ENCODE measurements at places on chromosomes 4 and X. TPM values are rescaled to one million over a fixed set of nuclear protein-coding genes. Genes with fewer than 3 reads are reported as not detected.
A peak's percentile ranks its signal among the peaks of the same experiment; 100 is the strongest.

The FHDC1 gene
- total RNA-seq, result 0.24 TPM

The ELF4 gene
- 1.8 TPM for total RNA-seq

The TMEM271 gene
- not detected for total RNA-seq

The ASB12 gene
- total RNA-seq, result 2.2 TPM

GRCh38 chrX:12548341-12548740 lies 242.9 kb upstream of the PRPS2 start:
- no peak for DNase-seq
- no peaks in the 10 kb centered on the region for H3K36me3 ChIP-seq
- H3K4me1 ChIP-seq, result no peaks in the 10 kb centered on the region

DNA sequence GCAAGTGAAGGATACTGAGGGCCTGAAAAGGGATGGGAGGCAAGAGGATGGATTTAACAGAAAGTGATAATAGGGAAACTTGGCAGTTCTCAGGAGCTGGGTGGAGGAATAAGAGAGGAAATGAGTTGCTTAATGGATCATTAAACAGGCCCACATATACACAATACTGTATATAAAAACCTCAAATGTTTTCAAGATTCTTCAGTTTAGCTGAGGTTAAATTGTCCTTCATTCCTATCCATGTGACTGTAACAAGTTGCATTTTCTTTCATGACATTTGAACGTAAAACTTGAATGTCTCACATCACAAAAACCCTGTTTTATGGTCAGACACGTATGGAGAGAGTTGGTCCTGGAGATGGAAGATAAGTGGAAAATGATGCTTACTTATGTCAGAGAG lies 76.5 kb upstream of the PLAC8 start:
- H3K36me3 ChIP-seq, result no peaks in the 10 kb centered on the region
- H3K27ac ChIP-seq, result no peak overlapping the region
- no peak overlapping the region for H3K4me3 ChIP-seq
- no peak for DNase-seq
- no peaks in the 10 kb centered on the region for H3K27me3 ChIP-seq

DNA sequence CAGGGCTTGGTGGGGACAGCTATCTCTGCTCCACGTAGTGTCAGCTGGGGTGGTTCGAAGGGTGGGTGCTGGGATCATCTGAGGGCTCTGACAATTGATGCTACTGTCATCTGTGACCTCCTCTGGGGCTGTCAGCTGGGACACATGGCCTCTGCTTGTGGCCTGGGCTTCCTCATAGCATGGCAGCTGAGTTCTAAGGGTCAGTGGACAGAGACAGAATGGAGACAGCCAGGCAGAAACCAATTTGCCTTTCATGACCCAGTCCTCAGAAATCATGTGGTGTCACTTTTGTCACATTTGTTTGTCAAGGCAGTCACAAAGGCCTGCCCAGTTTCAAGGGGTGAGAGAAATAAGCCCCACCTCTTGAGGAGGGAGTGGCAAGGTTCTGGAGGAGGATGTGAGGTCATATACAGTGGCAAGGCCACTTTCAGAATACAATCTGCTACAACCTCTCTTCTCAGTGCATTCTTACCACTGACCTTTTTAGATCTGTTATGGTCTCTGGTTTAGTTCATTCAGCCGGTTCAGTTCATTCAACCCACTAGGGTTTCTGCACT lies 103.6 kb upstream of the BCOR start:
- H3K4me3 ChIP-seq, result no peak overlapping the region
- peaks cover 4% of the 10 kb centered on the region for H3K27me3 ChIP-seq
- H3K27ac ChIP-seq, result no peak overlapping the region
- no peaks in the 10 kb centered on the region for H3K4me1 ChIP-seq

DNA sequence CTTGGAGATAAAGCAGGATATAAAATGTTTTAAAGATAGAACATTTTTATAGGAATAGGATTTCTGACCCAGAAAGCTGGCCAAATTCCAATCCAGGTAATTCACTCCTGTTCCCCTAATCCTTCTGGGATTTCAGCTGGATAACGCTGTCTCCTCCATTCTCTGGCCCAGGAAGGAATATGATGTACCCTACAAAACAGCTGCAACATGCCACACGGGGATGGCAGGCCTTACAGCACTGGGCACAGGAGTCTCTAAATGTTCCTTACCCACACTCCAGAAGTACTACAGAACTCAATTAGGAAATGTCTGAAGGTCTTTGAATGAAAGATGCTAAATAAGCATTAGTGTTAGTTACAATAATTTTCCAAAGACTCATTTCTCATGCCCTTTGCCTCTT lies 15.8 kb downstream of the CAMK2D start:
- H3K36me3 ChIP-seq, result no peaks in the 10 kb centered on the region
- no peak for DNase-seq
- peaks cover 72% of the 10 kb centered on the region for H3K4me1 ChIP-seq

DNA sequence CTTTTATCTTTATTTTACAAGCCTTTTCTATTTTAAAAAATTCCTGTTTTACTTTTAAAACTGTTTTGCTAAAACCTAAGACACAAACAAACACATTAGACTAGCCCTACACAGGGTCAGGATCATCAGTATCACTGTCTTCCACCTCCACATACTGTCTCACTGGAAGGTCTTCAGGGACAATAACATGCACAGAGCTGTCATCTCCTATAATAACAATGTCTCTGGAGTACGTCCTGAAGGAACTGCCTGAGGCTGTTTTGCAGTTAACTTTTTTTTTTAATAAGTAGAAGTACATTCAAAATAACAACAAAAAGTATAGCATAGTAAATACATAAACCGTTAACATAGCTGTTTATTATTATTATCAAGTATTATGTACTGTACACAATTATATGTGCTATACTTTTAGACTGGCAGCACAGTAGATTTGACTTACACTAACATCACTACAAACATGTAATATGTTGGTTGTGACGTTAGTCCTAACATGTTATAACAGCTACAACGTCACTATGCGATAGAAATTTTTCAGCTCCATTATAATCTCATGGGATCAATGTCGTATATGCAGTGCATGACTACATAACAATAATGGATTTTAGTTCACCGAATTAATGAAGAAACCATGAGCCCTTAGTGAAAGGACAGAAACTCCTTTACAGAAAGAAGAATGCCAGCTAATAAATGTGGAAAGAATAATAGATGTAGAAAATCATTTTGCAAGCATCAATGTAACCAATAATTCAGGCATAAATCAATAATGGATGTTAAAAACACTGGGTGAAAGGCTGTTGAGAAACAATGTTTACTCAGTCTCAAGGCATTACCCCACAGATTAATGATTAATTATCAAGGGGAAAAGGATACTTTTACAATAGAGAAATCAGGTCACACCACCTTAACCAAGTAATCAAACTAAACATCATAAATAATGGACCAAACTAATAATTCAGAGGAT lies 49.2 kb downstream of the FBXW7 start:
- no peaks in the 10 kb centered on the region for H3K4me1 ChIP-seq
- no peak overlapping the region for H3K4me3 ChIP-seq
- no peak for DNase-seq
- no peak overlapping the region for H3K27ac ChIP-seq
- no peaks in the 10 kb centered on the region for H3K36me3 ChIP-seq

GRCh38 chrX:28802625-28803024 lies 215.4 kb downstream of the IL1RAPL1 start:
- DNase-seq, result no peak
- no peak overlapping the region for H3K4me3 ChIP-seq
- H3K36me3 ChIP-seq, result no peaks in the 10 kb centered on the region

GRCh38 chr4:184911310-184911709 lies 85.5 kb upstream of the ACSL1 start:
- no peak for DNase-seq
- no peak overlapping the region for H3K4me3 ChIP-seq
- H3K36me3 ChIP-seq, result no peaks in the 10 kb centered on the region
- no peaks in the 10 kb centered on the region for H3K4me1 ChIP-seq

GRCh38 chr4:48090621-48091020 lies 43.4 kb downstream of the TXK start:
- H3K36me3 ChIP-seq, result no peaks in the 10 kb centered on the region
- H3K27ac ChIP-seq, result no peak overlapping the region
- H3K27me3 ChIP-seq, result no peaks in the 10 kb centered on the region
- H3K4me1 ChIP-seq, result no peaks in the 10 kb centered on the region

GRCh38 chr4:41532882-41533281 lies 5.1 kb upstream of the LIMCH1 start:
- no peak for DNase-seq
- no peak overlapping the region for H3K27ac ChIP-seq
- no peaks in the 10 kb centered on the region for H3K27me3 ChIP-seq
- peaks cover 76% of the 10 kb centered on the region for H3K4me1 ChIP-seq
- no peak overlapping the region for H3K4me3 ChIP-seq

GRCh38 chr4:122861172-122861943 lies 34.7 kb downstream of the FGF2 start:
- no peak for DNase-seq
- H3K4me3 ChIP-seq, result no peak overlapping the region
- no peaks in the 10 kb centered on the region for H3K4me1 ChIP-seq
- H3K27me3 ChIP-seq, result no peaks in the 10 kb centered on the region

GRCh38 chr4:114043116-114043515 lies 63.7 kb upstream of the ARSJ start:
- no peak overlapping the region for H3K27ac ChIP-seq
- no peaks in the 10 kb centered on the region for H3K4me1 ChIP-seq
- H3K27me3 ChIP-seq, result no peaks in the 10 kb centered on the region
- DNase-seq, result no peak
- no peaks in the 10 kb centered on the region for H3K36me3 ChIP-seq
- no peak overlapping the region for H3K4me3 ChIP-seq

GRCh38 chrX:71458866-71459265 lies 74.0 kb upstream of the OGT start:
- no peak overlapping the region for H3K27ac ChIP-seq
- no peak for DNase-seq
- H3K27me3 ChIP-seq, result no peaks in the 10 kb centered on the region
- H3K4me1 ChIP-seq, result no peaks in the 10 kb centered on the region

- H3K4me1 ChIP-seq, result peaks cover 11% of the 10 kb centered on the region
- H3K4me3 ChIP-seq, result no peak overlapping the region
- DNase-seq, result no peak
- no peaks in the 10 kb centered on the region for H3K36me3 ChIP-seq
- H3K27ac ChIP-seq, result no peak overlapping the region
Measured at GRCh38 chr4:3860913-3861636, 94.9 kb downstream of the ADRA2C start.

DNA sequence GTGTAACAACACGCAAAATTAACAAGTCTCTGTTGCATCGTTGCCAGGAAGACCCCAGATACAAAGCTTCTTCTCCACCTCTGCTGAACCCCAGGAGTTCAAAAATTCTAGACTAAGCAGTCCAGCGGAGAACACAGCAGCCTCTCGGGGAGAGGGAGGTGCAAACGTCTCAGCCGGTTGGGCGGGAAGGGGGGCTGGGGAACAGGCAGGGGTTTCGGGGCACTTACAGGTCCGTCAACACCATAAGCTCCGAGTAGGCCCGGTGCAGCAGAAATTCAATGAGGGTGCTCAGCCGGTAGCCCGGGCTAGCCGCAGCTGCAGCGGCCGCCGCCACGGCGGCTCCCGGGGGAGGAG lies 394 bp downstream of the MED14 start:
- no peaks in the 10 kb centered on the region for H3K27me3 ChIP-seq
- DNase-seq, result no peak
- no peaks in the 10 kb centered on the region for H3K36me3 ChIP-seq
- peaks cover 8% of the 10 kb centered on the region for H3K4me1 ChIP-seq
- H3K4me3 ChIP-seq, result peak overlapping the region; percentile 79

- no peak for DNase-seq
- no peaks in the 10 kb centered on the region for H3K27me3 ChIP-seq
- H3K36me3 ChIP-seq, result no peaks in the 10 kb centered on the region
- H3K4me1 ChIP-seq, result no peaks in the 10 kb centered on the region
- no peak overlapping the region for H3K27ac ChIP-seq
- H3K4me3 ChIP-seq, result no peak overlapping the region
Measured at GRCh38 chr4:21901281-21901680, 47.3 kb downstream of the KCNIP4 start.

DNA sequence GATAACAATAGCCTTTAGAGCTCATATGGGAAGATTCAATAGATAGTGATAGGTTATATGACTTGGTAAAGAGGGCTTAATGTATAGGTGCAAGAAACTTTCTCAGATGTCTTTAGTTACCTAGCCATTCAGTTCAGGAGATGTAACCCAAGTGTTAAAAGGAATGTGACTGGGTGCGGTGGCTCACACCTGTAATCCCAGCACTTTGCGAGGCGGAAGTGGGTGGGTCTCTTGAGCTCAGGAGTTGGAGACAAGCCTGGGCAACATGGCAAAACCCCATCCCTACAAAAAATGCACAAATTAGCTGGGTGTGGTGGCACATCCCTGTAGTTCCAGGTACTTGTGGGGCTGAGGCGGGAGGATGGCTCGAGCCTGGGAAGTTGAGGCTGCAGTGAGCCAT lies 7.9 kb downstream of the TET2 start:
- H3K4me1 ChIP-seq, result no peaks in the 10 kb centered on the region
- no peak for DNase-seq
- no peaks in the 10 kb centered on the region for H3K27me3 ChIP-seq
- H3K4me3 ChIP-seq, result no peak overlapping the region
- H3K36me3 ChIP-seq, result no peaks in the 10 kb centered on the region

DNA sequence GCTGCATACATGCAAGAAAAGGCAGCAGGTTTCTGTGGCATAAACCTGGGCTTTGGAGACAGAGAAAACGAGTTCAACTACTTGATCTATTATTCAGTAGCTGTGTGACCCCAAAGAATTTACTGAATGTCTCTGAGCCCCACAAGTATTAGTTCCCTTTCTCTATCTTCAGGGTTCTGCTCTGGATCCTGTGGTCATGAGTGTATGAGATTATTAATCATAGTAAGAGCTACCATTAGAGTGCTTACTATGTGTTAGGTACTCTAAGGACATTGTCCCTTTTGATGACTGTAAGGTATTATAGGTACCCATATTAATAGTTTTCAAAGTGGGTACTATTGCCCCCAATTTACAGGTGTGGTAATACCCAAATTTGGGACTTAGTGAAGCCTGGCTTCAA lies 5.5 kb downstream of the TEX13D start:
- H3K4me3 ChIP-seq, result no peak overlapping the region
- H3K36me3 ChIP-seq, result no peaks in the 10 kb centered on the region
- no peaks in the 10 kb centered on the region for H3K4me1 ChIP-seq
- DNase-seq, result no peak
- H3K27me3 ChIP-seq, result no peaks in the 10 kb centered on the region

DNA sequence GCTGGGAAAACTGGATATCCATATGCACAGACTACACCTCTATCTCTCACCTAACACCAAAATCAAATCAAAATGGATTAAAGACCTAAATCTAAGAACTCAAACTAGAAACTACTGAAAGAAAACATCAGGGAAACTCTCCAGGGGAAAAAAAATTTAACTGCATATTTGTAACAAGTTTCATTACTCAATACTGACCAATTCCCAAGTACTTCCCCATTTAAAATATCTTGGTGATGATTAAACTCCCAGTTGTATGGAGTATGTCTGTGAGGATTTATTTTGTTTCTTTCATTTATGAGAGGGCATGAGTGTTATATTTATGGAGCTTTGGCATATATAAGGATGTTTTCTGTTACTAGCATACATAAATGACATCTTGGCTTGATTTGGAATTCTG lies 112.3 kb upstream of the IL15 start:
- H3K36me3 ChIP-seq, result no peaks in the 10 kb centered on the region
- no peaks in the 10 kb centered on the region for H3K27me3 ChIP-seq
- H3K4me1 ChIP-seq, result no peaks in the 10 kb centered on the region
- H3K4me3 ChIP-seq, result no peak overlapping the region
- DNase-seq, result no peak

- H3K27me3 ChIP-seq, result no peaks in the 10 kb centered on the region
- DNase-seq, result no peak
- H3K4me3 ChIP-seq, result no peak overlapping the region
Measured at GRCh38 chrX:148664995-148665394, 164.6 kb downstream of the AFF2 start.
